ENCODE measurements at places on chromosomes 5 and 9. TPM values are rescaled to one million over a fixed set of nuclear protein-coding genes. Genes with fewer than 3 reads are reported as not detected.

- peak; percentile 84 for DNase-seq
These were observed at the start of gene PKN3 for GRCh38 chr9:128702445-128702948. TSS of gene PKN3 (plus strand) at chr9:128702503. CDS start at chr9:128702916, 413 bp downstream.

GRCh38 chr9:130331061-130331460 lies 65.5 kb downstream of the HMCN2 start:
- no peak for DNase-seq

- DNase-seq: no peak
These were observed 8.8 kb downstream of the KCNV2 start for GRCh38 chr9:2725898-2726649.

- DNase-seq: no peak
These were observed 29.2 kb downstream of the CEP72 start for GRCh38 chr5:641331-641765.

DNA sequence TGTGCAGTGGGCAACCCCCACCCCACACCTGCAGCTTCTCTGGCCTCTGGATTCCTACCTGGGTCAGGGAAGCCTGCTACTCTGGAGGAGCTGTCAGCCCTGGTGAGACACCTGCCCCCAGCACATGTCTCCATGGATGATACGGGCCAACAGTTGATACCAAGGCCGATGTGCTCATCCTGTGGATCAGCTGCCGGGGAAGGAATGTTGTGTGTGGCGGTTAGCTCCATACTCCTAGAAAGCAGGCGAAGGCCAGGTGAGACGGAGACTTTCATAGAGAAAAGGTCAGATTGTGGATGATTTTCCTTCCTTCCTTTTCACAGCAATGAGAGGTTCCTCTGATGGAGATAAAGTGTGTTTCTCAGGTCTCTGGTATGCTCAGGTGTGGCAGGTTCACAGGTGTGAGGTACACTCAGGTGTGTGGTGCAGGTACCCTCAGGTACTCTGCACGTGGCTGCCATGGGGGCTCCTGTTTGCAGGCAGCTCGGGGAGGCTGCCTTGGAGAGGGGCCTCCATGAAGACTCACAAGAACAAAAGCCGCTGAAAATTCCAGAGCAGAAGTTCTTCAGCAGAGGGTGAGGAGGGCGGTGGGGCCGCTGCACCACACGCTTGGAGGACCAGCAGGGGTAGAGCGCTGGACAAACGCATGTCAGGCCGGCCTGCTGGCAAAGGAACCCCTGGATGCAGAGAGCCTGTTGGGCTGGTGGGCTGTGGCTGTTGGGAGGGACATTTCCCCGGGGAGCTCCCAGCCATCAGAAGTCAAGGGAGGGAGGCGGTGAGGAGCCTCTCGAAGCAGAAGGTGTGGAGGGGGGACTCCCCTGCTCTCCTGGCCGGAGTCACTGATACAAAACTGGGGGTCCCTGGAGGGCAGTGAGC lies 5.1 kb upstream of the AHRR start:
- no peak for DNase-seq

GRCh38 chr5:93576994-93577853 lies 3.8 kb downstream of the NR2F1-AS1 start:
- no peak for DNase-seq

DNA sequence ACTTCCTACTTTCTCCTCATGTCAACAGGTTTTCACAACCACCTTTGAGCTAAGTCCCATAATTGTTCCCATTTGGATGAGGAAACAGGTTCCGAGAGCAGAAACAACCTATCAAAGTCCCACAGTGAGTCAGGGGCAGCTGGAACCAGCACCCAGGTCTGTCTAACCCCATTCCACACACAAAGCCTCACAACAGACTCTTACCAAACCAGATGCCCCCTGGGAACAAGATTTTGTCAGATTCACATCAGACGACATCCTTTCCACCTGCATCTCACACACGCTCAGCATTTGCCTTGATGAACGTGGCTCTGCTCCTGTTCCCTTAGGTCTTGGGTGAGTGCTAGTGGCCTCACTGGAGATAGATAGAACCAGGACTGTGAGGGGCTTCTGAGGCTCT lies 17.0 kb downstream of the SWI5 start:
- DNase-seq: no peak

GRCh38 chr5:118628660-118629354 lies 359.5 kb downstream of the DTWD2 start:
- no peak for DNase-seq

DNA sequence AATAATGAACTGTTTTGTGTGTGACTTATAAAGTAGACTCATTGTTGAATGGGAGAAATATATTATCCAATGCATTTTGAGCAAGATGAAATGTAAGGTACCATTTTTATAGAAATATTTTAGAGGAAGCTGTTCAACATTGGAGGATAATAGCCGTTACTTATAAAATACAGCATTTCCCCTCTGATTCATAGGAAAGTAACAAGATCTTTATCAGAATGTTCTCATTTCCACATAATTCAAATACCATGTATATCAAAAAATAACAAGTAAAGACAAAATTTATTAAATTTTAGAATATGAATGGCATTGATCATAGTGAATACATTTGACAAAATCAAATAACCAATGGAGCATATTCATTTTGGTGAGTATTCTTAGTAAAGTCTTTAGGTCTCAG lies 346.7 kb upstream of the PTGER4 start:
- no peak for DNase-seq

- DNase-seq: no peak
These were observed at the start of gene PCDHA4 for GRCh38 chr5:140806834-140807775. TSS of gene PCDHA4 (plus strand) at chr5:140807068.

GRCh38 chr5:133781436-133782225 lies 169.3 kb upstream of the FSTL4 start:
- no peak for DNase-seq

GRCh38 chr5:172597755-172598155 lies 43.3 kb upstream of the NEURL1B start:
- DNase-seq: no peak

DNA sequence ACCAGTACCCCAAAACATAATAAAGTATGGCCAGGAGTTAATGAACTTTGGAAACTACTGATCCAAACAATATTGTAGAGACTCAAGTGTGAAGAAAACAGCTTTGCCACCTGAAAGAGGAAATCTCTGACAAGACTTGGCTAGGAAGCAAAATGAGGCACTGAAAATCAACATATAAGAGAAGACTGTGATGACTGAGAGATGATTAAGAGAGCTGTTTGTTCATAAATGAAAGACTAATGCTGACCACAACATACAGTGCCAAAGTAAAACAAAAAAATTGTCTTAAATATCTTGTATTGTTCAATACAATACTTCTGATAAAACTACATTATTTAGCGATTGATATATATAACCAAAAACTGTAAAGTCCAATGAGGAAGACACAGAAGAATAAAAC lies 7.2 kb downstream of the RC3H2 start:
- DNase-seq: no peak

DNA sequence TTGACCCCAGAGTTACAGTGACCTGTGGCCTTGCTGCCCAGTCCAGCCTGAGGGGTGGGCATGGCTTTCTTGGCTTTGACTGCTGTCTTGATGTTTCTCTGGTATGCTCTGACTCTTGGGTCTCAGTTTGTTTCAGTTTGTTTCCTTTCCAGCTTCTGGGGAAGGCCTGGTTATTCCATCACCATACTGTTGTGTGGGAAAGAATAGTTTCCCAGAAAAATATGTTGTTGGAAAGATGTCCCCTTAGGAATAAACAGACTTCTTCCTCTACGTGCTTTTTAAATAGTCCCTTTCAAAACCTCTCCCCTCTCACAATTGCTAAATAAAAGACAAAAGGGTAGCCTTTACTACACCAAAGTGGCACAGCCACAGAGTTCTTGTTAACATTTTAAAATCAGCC lies 49.5 kb downstream of the EGFLAM start:
- DNase-seq: no peak

GRCh38 chr5:135458921-135459331 lies 6.8 kb upstream of the TIFAB start:
- DNase-seq: no peak

GRCh38 chr5:39759701-39760100 lies 334.9 kb upstream of the DAB2 start:
- DNase-seq: no peak

ANKRD31 gene
- polyA plus RNA-seq: 0.21 TPM

SUB1 gene
- polyA plus RNA-seq: 237 TPM

RASGRF2 gene
- polyA plus RNA-seq: 3.1 TPM

C5orf58 gene
- polyA plus RNA-seq: 1.0 TPM

CAPSL gene
- polyA plus RNA-seq: 0.25 TPM

SHISAL2B gene
- 0.06 TPM for polyA plus RNA-seq

RETREG1 gene
- 27.0 TPM for polyA plus RNA-seq

LTC4S gene
- 2.9 TPM for polyA plus RNA-seq

ESM1 gene
- 2.9 TPM for polyA plus RNA-seq

PCDHAC1 gene
- polyA plus RNA-seq: 1.2 TPM

ERP44 gene
- polyA plus RNA-seq: 42.5 TPM

LHX6 gene
- polyA plus RNA-seq: 1.1 TPM

SLC45A2 gene
- 0.12 TPM for polyA plus RNA-seq

TMOD1 gene
- 8.9 TPM for polyA plus RNA-seq

All from large intestine (tissue), 12 donors.